ENCODE measurements at places on chromosomes 12 and 14. TPM values are rescaled to one million over a fixed set of nuclear protein-coding genes. Genes with fewer than 3 reads are reported as not detected.

The CCDC60 gene
- total RNA-seq: not detected

The FAM90A1 gene
- total RNA-seq: 0.19 TPM

The NEDD1 gene
- 17.4 TPM for total RNA-seq

The LIN7A gene
- 23.6 TPM for total RNA-seq

The HOXC4 gene
- 0.72 TPM for total RNA-seq

The SOX5 gene
- 14.4 TPM for total RNA-seq

All from spleen (tissue), 13 donors.